Kidney (tissue), 22 donors: ENCODE measurements at places on chromosomes 3 and 15. TPM values are rescaled to one million over a fixed set of nuclear protein-coding genes. Genes with fewer than 3 reads are reported as not detected.

SLC6A11 gene
- 0.38 TPM for total RNA-seq

DNA sequence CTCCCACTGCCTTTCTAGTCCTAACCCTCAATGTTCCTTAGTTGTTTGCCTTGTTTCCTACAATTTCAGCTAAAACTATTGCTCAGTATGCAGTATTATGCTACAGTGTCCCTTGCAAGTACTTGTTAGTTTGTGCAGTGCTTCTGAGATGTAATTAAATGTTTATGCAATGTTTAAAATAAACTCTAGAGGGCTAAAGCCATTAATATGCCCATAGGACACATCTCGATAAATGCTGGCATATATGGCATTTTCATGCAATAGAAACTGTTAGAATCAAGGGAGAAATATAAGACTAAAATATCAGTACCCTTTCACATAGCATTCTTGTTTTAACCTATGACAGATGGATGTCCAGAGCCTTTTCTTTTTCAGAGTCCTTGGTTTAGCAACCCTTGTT lies 59.8 kb upstream of the ACKR4 start:
- no peak for DNase-seq
- no peaks in the 10 kb centered on the region for H3K4me1 ChIP-seq
- no peak overlapping the region for H3K27ac ChIP-seq
- no peaks in the 10 kb centered on the region for H3K27me3 ChIP-seq

- no peaks in the 10 kb centered on the region for H3K36me3 ChIP-seq
- no peak overlapping the region for H3K4me3 ChIP-seq
- H3K27me3 ChIP-seq: no peaks in the 10 kb centered on the region
- H3K4me1 ChIP-seq: no peaks in the 10 kb centered on the region
- H3K27ac ChIP-seq: no peak overlapping the region
- peak; percentile 57 for DNase-seq
Measured at GRCh38 chr3:11236588-11237461, 35.4 kb upstream of the ATG7 start.

DNA sequence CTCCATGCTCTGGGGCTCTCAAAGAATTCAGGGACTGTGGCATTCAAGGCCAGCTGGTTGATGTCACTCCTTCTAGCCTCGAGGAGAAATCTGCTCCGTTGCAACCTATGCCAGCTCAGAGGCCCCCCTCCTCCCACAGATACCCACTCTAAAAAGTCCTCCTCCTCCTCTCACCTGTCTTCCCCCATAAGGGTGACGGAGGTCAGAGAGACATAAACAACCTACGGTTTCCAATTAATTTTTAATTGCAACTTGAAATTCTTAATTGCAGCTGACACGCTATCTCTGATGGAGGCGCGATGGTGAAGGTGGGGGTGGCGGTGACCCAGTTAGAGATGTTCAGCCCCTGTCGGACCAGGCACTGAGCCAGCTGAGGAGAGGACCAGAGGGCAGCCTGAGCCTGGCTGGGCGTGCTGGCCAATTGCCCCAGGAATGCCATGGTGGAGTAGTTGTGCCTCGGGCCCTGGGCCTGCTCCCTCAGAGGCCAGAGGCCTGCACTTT lies 43.2 kb upstream of the INSYN1 start:
- H3K4me1 ChIP-seq: no peaks in the 10 kb centered on the region
- no peaks in the 10 kb centered on the region for H3K27me3 ChIP-seq
- H3K36me3 ChIP-seq: no peaks in the 10 kb centered on the region
- peak; percentile 52 for DNase-seq

- H3K27ac ChIP-seq: no peak overlapping the region
- H3K36me3 ChIP-seq: no peaks in the 10 kb centered on the region
- DNase-seq: no peak
- H3K4me1 ChIP-seq: peaks cover 7% of the 10 kb centered on the region
- H3K4me3 ChIP-seq: no peak overlapping the region
- no peaks in the 10 kb centered on the region for H3K27me3 ChIP-seq
Measured at GRCh38 chr3:150177673-150178381, 207.1 kb upstream of the PFN2 start.

GRCh38 chr3:6351752-6352151 lies 509.2 kb upstream of the GRM7 start:
- no peaks in the 10 kb centered on the region for H3K27me3 ChIP-seq
- H3K36me3 ChIP-seq: no peaks in the 10 kb centered on the region
- no peaks in the 10 kb centered on the region for H3K4me1 ChIP-seq
- no peak for DNase-seq
- no peak overlapping the region for H3K27ac ChIP-seq

DNA sequence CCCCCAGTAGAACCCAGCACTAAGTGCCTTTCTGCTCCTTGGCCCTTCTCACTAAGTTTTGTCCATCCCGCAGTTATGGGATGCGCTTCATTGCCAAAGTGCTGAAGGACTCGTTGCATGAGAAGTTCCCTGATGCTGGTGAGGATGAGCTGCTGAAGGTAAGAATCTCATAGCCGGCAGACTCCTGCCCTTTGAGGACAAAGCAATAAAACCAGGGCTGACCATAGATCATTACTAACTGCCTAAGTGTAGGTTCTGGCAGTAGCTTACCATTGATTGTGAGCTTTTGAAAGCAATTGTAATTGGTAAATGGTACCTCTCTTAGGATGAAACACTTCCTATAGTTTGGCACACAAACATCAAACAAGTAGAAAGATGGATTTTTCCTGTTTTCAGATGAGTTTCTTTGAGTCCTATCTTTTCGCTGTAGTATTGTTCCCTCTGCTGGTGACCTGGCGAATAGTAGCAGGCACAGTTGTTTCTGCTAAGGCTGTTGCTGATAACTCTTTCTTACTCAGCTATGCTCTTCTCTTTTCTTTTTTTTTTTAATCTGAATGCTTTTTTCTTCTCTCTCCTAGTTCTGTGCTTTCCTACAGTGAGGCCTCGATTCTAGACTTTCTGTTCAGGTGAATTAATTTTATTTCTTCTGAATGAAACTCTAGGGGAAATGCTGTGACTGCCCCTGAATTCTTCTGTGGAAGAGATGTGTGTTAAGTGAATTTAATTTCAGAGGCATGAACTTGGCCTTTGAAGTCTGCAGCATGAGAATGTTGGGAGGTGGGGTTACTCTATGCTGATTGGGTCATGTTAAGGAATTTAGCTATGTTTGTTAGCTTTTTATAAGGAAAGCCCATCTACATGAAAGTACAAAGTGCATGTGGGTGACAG lies 47.4 kb upstream of the CRTC3 start:
- H3K36me3 ChIP-seq: peaks cover 50% of the 10 kb centered on the region
- no peak overlapping the region for H3K4me3 ChIP-seq
- H3K27ac ChIP-seq: no peak overlapping the region
- peak; percentile 75 for DNase-seq
- no peaks in the 10 kb centered on the region for H3K4me1 ChIP-seq

- no peak overlapping the region for H3K4me3 ChIP-seq
- no peak for DNase-seq
- peaks cover 5% of the 10 kb centered on the region for H3K4me1 ChIP-seq
- no peaks in the 10 kb centered on the region for H3K36me3 ChIP-seq
Measured at GRCh38 chr15:73746883-73747282, 6.3 kb downstream of the INSYN1 start.

DNA sequence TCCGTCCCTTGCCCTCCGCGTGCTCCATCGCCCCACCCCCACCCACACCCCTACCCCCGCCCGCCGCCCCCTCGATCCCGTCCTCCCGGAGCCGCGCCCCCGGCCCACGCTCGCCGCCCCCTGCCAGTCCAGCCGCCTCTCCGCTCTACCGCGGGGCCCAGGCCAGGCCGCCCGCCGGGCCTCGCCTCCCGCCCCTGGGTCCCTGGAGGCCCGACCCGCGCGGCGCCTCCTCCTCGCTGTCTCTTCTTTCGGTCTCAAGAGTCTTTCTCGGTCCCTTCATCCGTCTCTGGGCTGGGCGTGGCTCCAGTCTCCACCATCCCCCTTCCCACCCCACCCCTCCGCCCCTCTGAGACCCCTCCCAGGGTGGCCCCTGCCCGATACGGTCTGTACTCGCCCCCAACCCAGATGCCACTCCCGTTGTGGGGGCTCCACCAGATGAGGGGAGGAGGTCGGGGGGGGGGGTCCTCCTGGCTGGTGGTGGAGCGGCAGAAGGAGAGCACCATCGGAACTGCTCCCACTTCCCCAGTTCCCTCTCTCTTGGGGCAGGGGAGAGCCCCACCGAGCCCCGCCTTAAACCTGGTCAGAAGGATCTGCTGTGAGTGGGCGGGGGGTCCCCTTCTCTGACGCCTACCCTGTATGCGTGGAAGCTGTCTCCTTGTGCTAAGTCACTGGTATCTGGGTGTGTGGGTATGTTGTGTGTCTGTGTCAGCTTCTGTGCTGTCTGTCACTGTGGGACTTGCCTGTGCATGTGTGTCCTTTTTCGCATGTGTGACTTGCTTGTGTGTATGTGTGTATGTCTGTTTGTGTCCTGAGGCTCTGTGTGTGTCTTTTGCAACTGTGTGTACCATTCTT lies 1.0 kb downstream of the PRKCD start:
- H3K27me3 ChIP-seq: no peaks in the 10 kb centered on the region
- H3K4me1 ChIP-seq: peaks cover 31% of the 10 kb centered on the region
- peak overlapping the region; percentile 71 for H3K27ac ChIP-seq
- peak overlapping the region; percentile 73 for H3K4me3 ChIP-seq

DNA sequence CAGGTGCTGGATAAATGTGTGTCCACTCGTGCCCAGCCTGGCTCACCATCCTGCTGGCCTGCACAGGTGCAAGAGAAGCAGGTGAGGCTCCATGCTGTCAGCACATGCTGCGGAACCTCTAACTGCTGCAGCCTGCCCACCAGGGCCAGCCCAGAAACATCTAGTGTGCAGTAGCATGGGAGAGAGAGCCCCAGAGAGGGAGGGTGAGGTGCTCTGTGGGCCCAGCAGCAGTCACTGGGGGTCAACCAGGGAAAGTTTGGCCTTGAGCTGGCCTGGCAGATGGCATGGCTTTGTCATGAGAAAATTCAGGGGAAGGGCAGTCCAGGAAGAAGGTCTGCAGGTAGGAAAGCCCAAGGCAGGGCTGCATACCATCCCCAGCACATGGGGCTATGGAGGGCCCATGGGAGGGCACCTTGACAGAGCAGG lies 18.2 kb upstream of the PRR23E start:
- no peak overlapping the region for H3K4me3 ChIP-seq
- no peaks in the 10 kb centered on the region for H3K36me3 ChIP-seq
- DNase-seq: no peak
- no peaks in the 10 kb centered on the region for H3K4me1 ChIP-seq
- no peaks in the 10 kb centered on the region for H3K27me3 ChIP-seq

DNA sequence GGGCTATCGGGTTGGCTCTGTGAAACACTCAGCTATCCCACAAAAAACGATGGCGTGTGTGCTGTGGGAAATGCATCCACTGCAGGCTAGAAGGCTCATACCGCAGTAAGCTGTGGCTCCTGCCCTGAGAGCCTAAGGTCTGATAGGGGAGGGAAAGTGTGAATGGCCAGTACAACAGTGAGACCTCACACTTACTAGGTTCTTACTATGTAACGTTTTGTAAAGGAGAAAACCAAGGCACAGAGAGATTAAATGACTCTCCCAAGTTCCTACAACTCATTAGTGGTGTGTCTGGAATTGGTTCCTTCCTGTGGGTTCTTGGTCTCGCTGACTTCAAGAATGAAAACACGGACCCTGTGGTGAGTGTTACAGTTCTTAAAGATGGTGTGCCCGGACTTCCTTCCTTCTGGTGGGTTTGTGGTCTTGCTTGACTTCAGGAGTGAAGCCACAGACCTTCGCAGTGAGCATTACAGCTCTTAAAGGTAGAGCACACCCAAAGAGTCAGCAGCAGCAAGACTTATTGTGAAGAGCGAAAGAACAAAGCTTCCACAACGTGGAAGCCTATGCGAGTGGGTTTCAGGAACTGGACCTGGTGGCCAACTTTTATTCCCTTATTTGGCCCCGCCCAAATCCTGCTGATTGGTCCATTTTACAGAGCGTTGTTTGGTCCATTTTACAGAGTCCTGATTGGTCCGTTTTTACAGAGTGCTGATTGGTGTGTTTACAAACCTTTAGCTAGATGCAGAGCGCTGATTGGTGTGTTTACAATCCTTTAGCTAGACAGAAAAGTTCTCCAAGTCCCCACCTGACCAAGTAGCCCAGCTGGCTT lies 161.7 kb downstream of the POLR2M start:
- DNase-seq: no peak
- H3K36me3 ChIP-seq: no peaks in the 10 kb centered on the region
- H3K27ac ChIP-seq: no peak overlapping the region
- no peak overlapping the region for H3K4me3 ChIP-seq

GRCh38 chr3:143241481-143241951 lies 121.9 kb downstream of the CHST2 start:
- peaks cover 4% of the 10 kb centered on the region for H3K4me1 ChIP-seq
- no peak for DNase-seq
- no peak overlapping the region for H3K27ac ChIP-seq
- no peaks in the 10 kb centered on the region for H3K36me3 ChIP-seq

GRCh38 chr15:27977696-27978095 lies 121.4 kb downstream of the OCA2 start:
- H3K27me3 ChIP-seq: no peaks in the 10 kb centered on the region
- H3K36me3 ChIP-seq: no peaks in the 10 kb centered on the region
- H3K27ac ChIP-seq: no peak overlapping the region
- no peaks in the 10 kb centered on the region for H3K4me1 ChIP-seq
- no peak for DNase-seq
- H3K4me3 ChIP-seq: no peak overlapping the region
